ENCODE measurements at places on chromosomes 3 and 15.

- DNase-seq = no peak
Measured at GRCh38 chr3:149003653-149004305, 12.4 kb downstream of the GYG1 start.

GRCh38 chr3:160564949-160565441, 376 bp downstream of the KPNA4 start:
- no peak for DNase-seq

- DNase-seq = no peak
Measured at GRCh38 chr3:186502138-186502948, 41.8 kb downstream of the CRYGS start.

DNA sequence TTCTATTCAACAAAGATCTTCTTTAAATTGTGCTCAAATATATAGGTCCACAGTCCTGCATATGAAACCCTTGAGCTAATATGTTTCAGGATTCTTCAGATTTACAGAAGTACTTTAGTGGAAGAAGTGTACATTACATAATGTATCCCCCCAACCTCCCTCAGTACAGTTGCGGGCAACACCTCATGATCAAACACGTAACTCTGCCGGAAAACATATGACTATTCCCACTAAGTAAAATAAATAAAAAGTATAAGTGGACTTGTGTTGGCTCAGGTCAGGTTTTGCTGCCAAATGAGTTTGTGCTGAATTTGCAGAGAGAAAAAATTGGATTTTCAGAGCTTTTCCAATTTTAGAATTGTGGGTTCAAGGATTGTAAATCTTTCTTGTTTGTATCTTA, 267.6 kb upstream of the MDFIC2 start:
- DNase-seq = no peak

DNA sequence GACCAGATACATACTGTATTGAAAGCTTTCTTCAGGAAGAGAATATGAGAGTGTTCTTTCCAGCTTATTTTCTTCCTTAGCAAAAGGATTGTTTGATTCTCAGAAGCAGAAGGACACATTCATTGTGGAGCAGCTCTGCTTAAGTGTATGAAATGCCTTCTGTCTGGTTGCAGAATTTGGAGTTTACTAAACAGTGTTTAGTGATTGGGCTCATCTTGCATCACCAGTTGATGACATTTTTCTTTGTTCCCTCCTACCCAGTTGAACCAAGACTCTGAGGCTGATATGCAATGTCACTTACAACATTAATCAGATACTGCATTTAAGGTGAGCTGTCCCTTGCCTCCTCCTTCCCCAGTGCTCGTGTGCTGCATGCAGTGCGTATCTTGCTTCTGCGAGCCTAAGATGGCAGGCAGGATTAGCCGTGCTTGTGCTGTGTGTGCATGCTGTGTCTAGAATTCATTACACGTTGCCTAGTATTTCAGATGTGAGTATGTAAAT, 18.4 kb downstream of the ZBTB38 start:
- no peak for DNase-seq

- no peak for DNase-seq
Measured at GRCh38 chr3:115581362-115582135, 41.8 kb upstream of the GAP43 start.

All from left hindlimb (tissue), 1 donor.